ENCODE measurements at places on chromosomes 12 and 14.

- no peak for DNase-seq
These were observed 54.1 kb upstream of the BEGAIN start for GRCh38 chr14:100641274-100641860.

GRCh38 chr14:88488081-88488480, 66.7 kb downstream of the PTPN21 start:
- no peak for DNase-seq

GRCh38 chr14:22847661-22848341, 11.4 kb downstream of the MMP14 start:
- no peak for DNase-seq

GRCh38 chr12:121537814-121538698, 42.8 kb downstream of the KDM2B start:
- DNase-seq = peak; percentile 19

- no peak for DNase-seq
These were observed 250.4 kb upstream of the SFSWAP start for GRCh38 chr12:131460520-131460919.

GRCh38 chr12:104291867-104292524, 11.5 kb upstream of the EID3 start:
- no peak for DNase-seq

DNA sequence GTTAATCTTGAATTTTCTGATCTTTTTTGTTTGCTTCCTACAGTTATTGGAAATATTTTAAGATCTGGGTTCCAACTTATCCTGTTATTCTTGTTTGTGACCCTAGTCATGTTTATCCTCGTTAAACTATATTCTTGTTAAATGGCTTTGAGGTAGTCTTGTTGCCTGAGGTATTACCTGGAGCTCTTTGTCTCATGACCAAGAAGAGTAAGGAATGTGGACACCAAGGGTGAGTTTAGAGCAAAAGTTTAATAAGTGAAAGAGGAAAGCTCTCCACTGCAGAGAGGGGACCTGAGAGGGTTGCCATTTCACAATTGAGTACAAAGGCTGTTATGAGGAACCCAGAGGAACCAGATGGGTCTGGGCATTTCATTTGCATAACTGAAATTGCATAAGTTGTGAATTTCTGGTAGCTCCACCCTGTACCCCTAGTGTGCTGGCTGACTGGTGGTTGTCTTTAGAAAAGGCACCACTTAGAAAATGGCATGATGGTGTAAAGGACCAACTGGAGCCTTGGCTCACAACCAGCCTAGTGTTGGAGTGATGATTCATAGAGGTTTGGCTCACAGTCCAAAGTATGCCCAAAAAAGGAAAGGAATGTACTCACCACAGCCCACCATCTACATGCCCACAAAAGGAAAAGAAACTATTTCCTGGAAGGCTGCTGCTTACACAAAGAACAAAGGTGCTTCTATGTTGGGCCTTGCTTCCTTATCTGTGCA, 36.7 kb upstream of the RESF1 start:
- no peak for DNase-seq

- no peak for DNase-seq
These were observed 44.0 kb downstream of the TRAFD1 start for GRCh38 chr12:112169161-112169872.

DNA sequence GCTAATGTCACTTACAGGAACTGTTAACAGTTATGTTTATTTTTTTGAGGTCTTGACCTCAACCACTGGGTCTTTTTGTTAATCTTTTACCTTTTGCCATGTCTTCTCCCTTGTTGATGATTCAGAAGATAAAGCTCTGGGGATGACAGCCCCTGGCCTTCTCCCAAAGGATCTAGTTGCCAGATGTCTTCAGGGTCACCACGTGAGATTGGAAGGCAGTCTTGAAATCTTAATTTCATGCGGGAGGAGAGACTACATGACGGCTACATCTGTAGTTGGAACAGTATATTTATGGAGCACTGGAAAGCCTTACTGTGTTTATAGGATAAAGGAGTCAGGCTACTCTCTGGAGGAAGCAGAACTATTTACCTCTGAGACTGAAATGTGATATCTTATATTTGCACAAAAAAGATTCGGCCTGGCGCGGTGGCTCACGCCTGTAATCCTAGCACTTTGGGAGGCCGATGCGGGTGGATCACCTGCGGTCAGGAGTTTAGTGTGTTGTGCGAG, 5.6 kb downstream of the MLEC start:
- no peak for DNase-seq

GRCh38 chr14:89721956-89722355, 232.6 kb downstream of the EFCAB11 start:
- DNase-seq = no peak

- DNase-seq = peak; percentile 41
These were observed at the start of gene STAT6 for GRCh38 chr12:57111031-57111734. Gene STAT6 (minus strand): TSS chr12:57111362. CDS start chr12:57108278, 3,084 bp downstream.

GRCh38 chr14:101412739-101413138, 148.6 kb upstream of the DIO3 start:
- DNase-seq = no peak

DNA sequence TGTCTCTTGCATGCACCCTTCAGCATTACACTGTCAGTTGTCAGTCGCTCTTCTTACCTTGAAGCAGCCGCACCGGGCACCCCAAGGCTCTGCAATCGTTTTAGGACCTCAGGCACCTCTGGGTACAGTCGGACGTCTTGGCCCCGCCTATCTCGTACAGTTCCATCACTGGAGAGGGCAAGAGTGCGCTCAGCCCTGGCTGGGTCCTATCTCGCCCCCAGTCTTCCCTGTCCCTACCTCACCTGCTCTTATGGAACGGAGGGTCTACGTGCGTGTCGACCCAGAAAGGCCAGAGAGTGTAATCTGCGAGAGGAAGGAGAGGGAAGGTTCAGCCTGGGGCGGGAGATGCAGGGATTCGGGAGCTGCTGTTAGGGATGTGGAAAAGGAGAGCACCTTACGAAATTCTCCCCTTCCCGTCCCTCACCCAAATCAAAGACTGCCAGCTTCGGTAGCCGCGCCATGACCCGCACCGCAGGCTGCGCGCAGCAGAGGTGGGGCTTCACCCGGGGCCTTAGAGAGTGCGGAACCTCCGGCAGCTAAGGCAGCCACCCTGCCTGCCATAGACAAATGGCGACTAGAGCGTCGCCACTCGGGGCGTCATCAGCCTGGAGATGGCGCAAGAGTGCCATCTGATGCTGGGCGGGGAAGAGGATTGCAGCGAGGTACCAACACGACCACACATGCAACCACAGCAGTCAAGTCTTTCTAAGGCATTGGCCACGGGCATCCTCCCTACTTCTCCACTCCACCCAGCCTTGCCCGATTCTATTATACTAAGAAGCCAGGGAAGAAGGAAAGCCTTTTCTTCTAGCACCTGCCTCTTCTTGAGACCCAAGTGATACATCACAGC, at the start of gene MDP1:
TSS of gene MDP1 (minus strand) at position 572 of the 850 bp plus-strand sequence. CDS start at position 461, 111 bp downstream.
- DNase-seq = peak; percentile 76

DNA sequence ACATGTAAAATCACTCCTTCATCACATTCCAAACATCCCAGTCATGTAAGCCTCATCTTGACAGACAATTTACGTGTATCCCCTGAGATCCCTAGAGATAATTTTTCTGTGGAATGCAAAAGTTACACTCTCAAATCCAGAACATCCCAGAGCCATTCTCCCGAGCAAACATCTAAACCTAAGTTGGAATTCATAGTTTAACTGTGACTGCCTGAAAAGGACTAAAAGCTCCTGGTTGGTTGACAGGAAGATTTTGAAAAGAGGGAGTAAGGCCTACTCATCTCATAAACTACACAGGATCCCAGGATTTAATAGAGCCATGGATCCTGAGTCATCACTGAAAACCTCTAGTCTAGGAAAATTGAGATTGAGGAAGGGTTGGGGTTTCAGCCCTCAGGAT, 123.6 kb downstream of the SCN8A start:
- no peak for DNase-seq

Data from activated naive CD4-positive, alpha-beta T cell (primary cell).